ENCODE measurements at places on chromosomes 11 and 22.

- no peak for DNase-seq
These were observed 5.3 kb downstream of the YAP1 start for GRCh38 chr11:102115557-102115956.

GRCh38 chr11:134502153-134502550 is 90.1 kb upstream of the B3GAT1 start:
- DNase-seq, result no peak

DNA sequence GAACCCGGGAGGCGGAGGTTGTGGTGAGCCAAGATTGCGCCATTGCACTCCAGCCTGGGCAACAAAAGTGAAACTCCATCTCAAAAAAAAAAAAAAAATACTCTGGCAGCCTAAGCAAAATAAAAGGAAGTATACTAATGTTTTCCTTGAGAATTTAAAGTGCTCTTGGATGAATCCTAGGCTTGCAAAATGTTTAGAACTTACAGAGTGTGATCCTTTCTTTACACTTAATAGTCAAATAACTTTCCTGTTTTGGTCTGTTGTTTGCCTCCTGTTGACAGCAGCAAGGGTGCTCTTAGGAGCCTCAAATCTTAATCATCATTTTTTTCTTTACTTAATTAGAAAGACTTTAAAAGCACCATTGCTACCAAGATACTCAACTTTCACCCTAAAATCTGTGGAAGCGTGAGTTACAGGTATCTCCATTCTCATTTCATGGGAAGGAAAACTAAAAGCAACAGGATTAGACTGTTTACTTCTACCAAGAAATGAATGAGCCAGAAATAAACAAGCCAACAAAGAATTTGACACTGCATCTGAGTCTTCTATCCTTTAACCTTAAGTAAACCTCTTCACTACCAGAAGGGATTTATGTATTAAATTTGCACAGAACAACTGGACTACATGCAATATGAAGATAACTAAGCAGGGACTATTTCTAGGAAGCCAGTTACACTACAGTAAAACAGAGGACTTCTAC is 38.7 kb upstream of the CRTAM start:
- DNase-seq, result no peak

DNA sequence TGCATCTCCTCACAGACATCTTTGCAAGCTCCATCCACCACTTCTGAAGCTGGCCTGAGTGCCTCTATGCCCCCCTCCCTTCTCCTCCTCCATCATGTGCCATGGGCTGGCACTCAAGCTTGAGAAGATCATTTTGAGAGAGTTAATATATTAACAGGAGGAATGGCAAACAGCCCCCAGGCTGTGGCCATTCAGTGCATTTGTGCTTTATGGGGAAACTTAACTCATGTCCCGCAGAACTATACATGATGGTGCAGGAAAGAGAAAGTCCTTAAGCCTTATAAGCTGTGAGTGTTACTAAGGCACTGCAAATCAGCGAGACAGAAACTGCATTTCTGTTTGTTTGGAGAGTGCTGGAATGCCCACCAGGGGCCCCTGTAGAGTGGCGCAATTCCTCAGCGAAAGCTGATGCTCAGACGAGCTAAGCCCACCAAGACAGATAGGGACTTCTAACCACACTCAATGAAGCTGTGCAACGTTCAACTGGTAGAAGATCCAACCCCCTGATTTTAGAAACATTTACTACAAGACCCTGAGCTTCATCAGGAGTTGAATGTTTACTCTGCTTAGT is 26.8 kb upstream of the PHLDA2 start:
- no peak for DNase-seq

GRCh38 chr22:17655289-17655688 is 16.7 kb downstream of the BCL2L13 start:
- no peak for DNase-seq

DNA sequence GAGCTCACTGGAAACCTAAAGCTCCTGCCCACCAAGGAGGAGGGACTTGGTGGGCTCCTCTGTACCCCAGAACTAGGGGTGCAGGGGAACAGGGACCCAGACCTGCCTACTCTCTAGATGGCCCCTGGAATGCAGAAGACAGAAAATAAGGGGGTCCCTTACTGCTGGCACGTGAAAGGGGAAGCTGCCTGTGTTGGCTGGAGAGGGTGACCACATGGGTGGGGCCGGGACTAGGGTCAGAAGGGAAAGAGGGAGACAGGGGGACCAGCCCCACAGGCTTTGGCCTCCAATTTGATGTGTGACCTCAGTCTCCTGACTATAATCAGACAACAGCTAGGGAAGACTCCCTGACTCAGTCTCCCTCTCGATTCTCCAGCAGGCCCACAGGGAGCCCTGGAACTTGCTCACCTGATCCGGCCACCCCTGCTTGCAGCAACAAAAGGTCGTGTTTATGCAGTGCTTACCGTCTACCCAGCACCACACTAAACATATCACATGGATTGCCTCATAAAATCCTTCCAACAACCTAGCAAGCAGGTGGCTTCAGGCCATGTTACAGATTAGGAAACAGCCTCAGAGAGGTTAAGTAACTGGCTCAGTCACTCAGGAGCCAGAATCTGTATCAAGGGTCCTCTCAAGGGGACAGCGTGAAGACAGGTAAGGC is 10.2 kb downstream of the ARAP1 start:
- DNase-seq, result no peak

GRCh38 chr11:85680897-85681296 is 5.1 kb downstream of the CCDC89 start:
- DNase-seq, result no peak

DNA sequence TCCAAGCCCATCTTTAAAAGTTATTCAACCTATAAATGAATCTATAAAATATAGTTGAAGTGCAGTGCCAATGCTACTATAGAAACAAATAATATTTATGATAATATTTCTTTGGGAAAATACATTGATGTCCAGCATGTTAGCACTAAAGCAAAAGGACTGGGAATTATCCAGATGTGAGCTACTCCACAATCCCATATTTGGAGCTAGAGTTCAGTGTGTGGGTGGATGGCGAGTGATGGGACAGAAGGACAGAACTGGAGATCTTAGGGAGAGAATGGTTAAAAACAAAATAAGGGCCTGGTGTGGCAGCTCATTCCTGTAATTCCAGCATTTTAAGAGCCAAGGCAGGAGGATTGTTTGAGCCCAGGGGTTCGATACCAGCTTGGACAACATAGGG is 216.8 kb downstream of the TMEM135 start:
- no peak for DNase-seq

DNA sequence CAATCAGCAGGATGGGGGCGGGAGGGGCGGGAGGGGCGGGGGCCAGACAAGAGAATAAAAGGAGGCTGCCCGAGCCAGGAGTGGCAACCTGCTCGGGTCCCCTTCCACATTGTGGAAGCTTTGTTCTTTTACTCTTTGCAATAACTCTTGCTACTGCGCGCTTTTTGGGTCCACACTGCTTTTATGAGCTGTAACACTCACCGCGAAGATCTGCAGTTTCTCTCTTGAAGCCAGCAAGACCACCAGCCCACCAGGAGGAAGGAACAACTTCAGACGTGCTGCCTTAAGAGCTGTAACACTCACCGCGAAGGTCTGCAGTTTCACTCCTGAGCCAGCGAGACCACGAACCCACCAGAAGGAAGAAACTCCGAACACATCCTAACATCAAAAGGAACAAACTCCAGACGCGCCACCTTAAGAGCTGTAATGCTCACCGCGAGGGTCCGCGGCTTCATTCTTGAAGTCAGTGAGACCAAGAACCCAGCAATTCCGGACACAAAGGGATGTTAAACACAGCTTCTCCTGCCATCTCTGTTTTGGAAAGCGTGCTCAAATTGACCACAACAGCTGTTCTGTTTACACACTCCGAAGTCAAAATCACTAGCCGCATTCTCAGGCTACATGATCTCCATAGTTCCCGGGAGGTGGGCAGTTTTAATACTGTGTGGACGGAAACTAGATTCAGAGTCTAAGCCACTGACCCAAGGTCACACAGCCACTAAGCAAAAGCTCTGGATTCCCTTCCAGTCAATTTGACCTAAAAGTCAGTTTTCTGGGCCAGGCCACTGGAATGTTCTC is 11.9 kb downstream of the PLAAT2 start:
- DNase-seq, result no peak

DNA sequence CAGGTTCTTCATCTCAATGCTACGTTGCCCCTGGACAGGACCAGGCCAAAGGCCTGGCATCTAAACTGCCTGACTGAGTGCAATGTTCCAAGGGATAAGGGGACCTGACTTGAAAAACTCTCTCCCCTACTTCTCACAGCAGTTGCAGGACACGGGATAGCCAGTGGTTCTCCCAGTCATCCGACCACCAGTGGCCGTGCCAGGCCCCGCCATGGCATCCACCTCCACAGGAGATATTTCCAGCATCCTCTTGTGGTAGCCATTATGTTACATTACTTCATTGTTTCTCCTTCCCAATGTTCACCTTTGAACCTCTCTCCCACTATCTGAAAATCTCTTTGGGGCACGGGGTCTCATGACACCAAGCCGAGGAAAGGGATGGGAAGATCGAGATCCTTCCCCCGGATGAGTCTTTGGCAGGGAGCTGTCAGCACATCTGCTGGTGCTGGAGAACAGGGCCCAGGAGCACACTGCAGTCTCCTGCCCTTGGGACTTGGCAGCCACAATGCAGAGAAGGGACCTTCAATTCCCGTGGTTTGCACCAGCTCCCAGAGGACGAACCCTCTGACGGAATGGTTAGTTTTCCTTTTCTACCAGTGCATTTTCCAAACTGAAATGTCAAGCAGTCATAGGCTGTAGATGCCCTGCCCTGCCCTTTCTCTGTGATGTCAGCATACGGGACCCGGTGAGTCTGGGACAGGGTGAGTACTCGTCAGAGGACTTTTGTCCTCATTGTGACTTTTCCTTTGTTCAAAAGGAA is 121.2 kb downstream of the ETS1 start:
- no peak for DNase-seq

DNA sequence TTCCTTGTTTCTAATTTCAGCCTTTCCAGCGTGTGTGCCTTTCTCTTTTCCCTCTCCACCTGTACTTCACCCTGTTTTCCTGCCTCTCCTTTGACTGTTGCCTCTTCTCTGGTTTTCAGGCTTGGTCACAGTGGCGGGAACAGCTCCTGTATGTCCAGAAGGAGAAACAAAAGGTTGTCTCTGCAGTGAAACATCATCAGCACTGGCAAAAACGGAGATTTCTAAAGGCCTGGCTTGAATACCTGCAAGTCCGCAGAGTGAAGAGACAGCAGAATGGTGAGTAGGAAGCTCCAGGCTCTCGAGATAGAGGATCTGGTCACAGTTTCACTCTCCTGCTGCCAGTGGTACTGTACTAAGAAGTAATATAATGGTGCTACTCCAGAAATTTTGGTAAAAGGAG is 76.6 kb downstream of the SFI1 start:
- no peak for DNase-seq

DNA sequence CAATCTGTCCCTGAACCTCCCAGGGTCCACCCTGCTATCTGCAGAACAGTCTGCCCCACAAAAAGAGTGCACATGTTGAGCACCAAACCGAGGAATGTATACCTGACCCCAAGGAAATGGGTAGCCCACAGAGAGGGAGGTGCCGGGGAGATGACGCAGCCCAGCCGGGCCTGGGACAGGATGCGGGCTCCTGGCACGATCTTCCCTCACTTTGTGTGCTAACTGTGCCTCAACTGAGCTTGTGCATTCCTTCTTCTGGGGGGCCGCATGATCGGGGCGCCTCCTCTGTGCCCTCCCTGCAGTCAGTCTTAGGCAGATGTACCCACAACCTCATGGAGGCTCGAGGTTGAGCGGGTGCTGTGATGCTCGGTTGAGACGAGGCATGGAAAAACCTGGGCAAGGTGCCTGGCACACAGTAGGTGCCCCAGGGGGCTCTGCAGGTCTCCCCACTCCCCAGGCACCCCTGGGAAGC is 2.4 kb downstream of the GAS2L1 start:
- no peak for DNase-seq

GRCh38 chr11:61647529-61647928 is 32.7 kb upstream of the DAGLA start:
- no peak for DNase-seq

GRCh38 chr11:115874843-115875242 is 370.6 kb upstream of the CADM1 start:
- DNase-seq, result no peak

GRCh38 chr22:19631899-19632667 is 82.2 kb upstream of the SEPTIN5 start:
- DNase-seq, result peak; percentile 12

DNA sequence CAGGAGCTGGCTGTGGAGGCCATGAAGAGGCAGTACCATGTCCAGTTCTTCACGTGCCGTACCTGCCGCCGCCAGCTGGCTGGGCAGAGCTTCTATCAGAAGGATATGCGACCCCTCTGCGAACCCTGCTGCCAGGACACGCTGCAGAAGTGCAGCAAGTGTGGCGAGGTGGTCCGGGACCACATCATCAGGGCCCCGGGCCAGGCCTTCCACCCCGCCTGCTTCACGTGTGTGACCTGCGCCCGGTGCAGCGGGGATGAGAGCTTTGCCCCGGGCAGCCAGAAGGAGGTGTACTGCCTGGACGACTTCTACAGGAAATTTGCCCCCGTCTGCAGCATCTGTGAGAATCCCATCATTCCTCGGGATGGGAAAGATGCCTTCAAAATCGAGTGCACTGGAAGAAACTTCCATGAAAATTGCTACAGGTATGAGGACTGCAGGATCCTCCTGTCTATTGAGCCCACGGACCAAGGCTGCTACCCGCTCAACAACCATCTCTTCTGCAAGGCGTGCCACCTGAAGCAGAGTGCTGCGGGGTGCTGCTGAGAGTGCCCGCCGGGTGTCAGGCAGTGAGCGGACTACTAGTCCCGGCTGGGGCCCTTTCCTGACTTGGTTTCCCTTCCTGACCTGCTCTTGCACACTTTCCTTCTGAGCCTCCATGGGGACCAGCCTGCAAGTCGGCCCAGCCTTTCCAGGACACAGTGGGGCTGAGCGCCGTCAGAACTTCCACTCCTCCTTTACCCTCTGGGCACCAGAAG is 22.0 kb upstream of the PHF21A start:
- DNase-seq, result no peak

GRCh38 chr11:69122326-69122629 is 33.5 kb upstream of the SMIM38 start:
- DNase-seq, result no peak

- no peak for DNase-seq
These were observed 12.4 kb downstream of the CAVIN3 start for GRCh38 chr11:6307876-6308275.

DNA sequence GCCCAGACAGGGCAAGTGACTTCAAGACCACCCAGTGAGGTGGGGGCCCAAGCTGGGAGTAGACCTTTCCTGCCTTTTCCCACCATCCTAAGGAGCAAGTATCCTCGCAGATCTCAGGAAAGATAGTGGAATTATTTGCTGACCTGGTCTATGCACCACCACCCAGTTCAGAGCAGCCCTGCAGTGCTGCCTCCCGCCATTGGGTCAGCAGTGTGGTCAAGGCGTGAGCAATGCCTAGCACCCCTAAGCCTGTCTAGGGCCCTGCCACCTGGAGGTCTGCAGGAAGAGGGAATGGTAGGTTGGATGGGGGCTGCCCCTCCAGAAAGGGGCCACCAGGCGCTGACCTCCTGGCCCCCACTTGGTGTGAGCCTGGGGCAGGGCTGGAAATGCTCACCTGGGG is 6.5 kb downstream of the MTFP1 start:
- DNase-seq, result no peak
